ENCODE measurements at places on chromosomes 2 and 18.

- no peak for DNase-seq
These were observed 63.4 kb upstream of the CYP20A1 start for GRCh38 chr2:203175371-203175770.

GRCh38 chr18:56851774-56852173, 200.6 kb downstream of the WDR7 start:
- no peak for DNase-seq

GRCh38 chr2:74682501-74682900, 28.5 kb downstream of the SEMA4F start:
- DNase-seq = no peak

DNA sequence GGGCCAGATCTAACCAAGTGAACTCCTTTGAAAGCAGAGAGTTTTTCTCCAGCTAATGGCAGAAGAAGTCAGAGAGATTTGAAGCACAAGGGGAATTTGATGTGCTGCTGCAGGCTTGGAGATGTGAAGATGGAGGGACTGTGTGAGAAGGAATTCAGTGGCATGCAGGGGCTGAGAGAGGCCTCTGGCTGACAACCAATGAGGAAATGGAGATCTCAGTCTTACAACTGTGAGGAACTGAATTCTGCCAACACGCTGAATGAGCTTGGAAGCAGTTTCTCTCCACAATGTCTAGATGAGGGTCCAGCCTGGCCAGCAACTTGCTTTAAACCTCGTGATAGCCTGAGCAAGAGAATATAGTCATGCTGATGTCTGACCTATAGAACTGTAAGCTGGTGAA, 224.1 kb upstream of the DPP10 start:
- no peak for DNase-seq

Data from renal cortex interstitium (tissue), 15 donors.